ENCODE measurements at places on chromosomes 12 and 14.

DNA sequence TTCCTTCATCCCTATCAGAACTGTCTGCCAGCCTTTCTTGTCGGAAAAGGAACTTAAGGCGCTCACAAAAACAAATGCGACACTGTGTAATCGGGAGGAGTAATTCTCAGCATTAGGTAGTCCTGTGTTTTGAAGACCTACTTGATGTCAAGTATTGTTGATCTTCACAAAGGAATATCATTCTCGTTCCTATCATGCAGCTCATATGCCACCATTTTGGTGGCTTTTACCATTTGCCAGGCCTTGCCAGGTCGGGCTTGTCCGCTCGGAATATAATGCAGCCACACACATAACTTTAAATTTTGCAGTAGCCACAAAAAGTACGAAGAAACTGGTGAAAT, 903 bp upstream of the PPP4R3A start:
- no peak for DNase-seq

- no peak for DNase-seq
Observed at GRCh38 chr12:39047539-39048262, 142.3 kb upstream of the CPNE8 start.

DNA sequence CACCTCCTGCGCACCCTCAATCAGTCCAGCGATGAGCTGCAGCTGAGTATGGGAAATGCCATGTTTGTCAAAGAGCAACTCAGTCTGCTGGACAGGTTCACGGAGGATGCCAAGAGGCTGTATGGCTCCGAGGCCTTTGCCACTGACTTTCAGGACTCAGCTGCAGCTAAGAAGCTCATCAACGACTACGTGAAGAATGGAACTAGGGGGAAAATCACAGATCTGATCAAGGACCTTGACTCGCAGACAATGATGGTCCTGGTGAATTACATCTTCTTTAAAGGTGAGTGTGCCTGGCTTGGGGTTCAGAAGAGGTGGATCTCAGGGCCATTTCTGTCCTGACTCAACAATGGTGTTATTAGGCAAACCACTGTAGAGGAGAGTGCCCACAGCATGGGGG, 2.6 kb downstream of the SERPINA3 start:
- DNase-seq = no peak

DNA sequence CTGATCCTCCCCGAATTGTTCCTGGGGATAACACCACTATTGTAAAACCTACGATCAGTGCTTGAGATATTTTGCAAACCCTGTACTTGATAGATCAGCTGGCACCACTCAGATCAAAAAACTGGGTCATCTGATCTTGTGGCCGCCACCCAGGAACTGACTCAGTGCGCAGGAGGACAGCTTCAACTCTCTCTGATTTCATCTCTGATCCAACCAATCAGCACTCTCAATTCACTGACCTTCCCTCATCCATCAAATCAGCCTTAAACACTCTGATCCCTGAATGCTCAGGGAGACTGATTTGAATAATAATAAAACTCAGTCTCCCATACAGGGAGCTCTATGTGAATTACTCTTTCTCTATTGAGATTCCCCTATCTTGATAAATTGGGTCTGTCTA, 4.2 kb upstream of the XPOT start:
- no peak for DNase-seq

DNA sequence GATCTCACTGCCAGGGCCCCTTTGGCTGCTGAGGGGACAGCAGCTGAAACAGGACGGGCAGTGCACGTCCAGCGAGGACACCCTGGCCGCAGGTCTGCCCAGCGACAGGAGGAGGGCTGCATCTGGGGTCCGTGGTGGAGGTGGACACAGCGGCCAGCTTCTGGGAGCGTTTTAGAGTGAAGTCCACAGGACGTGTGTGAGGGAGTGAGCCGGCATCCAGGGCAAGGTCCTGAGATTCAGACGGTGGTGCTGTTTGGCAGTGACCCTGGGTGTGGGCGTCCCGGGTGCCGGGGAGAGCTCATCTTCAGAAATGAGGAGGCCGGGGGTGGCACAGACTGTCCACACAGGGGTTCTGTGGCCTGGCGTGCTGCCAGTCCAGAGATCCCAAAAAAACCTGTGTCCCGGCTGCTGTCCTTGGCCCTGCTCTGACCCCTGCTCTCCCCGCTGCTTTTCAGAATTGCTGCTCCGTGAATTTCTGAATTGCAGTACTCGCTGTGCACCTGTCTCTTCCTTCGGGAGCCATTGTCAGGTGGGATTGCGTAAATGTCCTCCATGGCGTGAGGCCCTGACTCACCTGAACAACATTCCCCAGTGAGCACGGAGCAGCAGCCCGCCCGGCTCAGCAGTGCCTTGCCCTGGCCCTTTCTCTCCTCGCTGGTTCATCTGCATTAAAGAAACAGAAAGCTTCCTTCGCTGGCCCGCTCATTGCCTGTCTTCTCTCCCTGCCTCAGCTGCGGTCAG, 183.5 kb upstream of the C14orf180 start:
- DNase-seq = no peak

- no peak for DNase-seq
Observed at GRCh38 chr12:112546339-112546738, 127.6 kb downstream of the PTPN11 start.

GRCh38 chr14:33454707-33455106, 496.2 kb downstream of the EGLN3 start:
- DNase-seq = no peak

DNA sequence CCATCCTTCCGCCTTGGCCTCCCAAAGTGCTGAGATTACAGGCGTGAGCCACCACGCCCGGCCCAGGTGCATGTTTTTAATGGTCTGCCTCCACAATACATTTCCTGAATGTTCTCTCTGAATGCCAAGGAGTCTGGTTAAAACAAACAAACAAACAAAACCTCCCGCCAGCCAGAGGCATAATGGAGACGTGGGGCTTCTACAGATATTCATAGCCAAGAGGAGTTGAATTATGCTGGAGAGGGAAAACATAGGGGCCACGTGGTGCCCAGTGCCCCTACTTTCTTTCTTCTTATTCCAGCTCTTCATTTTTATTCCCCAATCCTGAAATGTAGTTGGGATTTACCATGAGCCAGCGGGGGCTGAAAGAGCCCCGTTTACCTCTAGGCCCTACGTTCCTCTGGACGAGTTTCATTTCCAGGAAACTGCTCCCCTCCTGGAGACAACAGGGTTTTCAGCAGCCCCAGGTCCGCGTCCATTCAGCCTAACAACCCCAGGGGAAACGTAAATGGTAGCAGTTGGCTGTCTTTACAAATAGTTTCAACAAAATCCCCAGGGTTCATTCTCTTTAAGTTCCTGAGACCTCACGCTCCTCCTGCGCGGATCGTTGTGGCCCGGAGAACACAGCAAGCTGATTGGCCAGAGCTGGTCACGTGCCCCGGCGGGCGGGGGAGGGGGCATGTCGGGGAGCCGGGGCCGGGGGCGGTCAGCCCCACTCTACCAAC, 108.5 kb upstream of the ESRRB start:
- DNase-seq = peak; percentile 21

Measured in activated naive CD4-positive, alpha-beta T cell treated with anti-CD3 and anti-CD28 coated beads for 36 hours (primary cell).